ENCODE measurements at places on chromosomes 3 and 15.

DNA sequence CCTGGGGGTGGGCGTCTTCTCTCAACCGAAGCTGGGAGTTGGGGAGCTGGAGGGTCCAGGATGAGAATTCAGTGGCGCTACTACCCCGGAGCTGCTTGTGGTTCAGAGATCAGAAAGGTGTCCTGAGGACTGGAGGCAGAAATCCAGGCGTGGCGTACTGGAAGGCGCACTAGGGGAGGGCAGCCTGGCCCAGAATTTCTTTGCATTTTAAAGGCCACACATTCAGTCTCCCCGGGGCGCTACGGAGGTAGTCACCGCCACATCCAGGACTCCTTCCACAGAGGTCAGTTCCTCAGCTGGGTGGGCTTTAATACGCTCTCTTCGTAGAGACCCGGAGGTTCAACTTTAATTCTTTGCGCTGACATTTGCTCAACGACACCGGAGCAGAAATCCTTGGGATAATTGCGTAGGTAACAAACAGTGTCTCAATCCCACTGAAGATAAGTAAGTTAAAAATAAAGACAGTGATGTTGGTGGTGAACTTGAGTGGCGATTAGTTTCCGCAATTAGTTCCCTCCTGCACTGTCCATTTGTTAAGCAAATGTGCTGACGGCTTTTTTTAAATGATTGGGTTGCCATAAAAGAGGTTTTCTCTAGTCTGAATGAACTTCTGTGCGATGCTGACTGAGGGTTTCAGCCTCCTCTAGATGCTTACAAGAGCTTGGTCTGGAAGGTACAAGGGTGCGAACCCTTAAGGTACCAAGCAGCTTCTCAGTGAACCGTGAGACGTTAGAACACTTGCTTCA, 535 bp downstream of the MCTP2 start:
- DNase-seq = no peak

DNA sequence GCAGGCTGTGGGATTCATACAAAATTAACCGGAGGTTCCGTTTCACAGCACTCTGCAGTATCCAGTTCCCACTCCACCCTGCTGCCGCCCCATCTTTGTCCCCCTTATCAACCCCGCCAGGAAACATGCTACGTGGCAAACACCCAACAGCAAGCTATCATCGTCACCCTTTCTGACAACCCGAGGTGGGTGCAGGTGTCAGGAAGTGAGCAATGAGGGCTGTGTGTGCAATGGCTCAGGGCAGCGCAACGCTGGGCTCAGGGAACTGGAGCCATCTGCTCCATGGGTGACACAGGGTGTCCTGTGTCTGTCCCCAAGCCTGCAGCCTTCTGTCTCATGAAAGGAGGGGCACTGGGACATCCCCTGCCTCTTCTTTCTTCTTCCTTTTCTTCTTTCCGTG, 60.9 kb downstream of the ATP2B2 start:
- DNase-seq = no peak

DNA sequence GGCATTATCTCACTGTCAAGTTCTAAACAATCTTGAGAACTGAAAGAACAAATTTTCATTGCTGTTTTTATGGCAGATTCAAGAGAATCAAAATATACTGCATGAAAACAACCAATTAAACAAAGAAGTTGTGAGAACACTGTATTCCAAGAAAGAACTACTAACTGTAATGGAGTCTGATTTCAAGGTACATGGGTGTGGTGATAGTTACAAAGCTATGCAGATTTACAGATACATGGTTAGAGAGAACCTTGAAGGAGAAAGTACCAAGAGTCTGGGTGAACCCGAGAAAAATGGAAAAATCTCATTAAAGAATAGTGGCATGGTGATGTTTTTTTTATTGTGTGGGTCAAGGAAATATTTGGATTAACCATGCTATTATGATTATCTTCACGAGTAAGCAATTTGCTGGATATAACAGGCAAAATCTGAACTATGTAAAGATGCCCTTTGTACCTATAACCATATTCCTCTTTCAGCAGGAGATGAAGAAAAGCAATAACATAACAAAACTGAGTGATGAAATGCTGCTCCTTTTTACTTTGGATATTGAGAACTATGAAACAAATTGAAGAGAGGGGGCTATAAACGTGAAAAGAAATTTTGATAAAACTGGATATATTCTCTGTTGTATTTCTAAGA, 100.4 kb downstream of the PLSCR2 start:
- no peak for DNase-seq

DNA sequence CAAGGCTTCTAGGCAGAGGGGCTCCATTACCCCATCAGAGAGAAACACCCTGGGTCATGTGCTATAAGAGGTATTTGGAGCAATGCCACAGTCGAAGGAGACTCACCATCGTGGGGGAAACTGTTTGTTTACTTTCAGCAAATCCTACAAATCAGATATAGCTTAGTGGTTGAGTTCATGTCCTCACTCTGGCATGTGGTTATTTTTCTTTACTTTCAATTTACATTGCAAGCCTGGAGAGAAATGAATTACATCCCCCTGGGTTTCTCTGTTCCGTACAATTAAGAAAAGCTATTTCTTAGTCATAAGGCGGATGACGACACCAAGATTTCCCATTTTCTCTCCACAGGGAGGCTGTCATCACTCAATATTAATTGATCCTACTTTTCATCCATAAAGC, 36.9 kb downstream of the RFTN1 start:
- no peak for DNase-seq

GRCh38 chr3:192063570-192063969, 602.6 kb downstream of the PYDC2 start:
- DNase-seq = no peak

DNA sequence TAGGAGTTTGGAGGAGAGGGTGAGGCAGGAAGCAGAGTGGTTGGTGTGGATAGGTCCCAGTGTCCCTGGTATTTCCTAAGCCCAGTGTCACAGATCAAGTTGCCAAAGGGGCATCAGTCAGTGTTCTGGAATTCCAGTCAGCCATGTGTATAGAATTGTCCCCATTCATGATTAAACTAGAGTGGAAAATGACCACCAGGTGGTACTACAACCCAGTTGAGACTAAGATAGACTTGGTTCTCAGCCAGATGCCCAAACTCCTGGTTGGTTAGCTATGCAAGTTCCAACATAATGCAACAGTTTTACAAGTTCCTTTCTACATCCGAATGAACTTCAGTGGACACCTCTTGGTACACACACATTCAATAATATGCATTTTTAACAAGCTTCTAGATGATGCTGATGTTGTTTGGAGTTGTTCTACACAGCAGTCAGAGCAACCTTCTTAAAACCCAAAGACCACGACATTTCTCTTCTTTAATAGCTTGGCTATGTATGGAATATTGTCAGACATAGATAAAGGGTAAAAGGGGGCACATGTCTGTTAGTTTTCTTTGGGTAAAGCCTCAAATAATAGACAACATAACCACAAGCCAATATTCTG, 8.4 kb upstream of the ATR start:
- no peak for DNase-seq

DNA sequence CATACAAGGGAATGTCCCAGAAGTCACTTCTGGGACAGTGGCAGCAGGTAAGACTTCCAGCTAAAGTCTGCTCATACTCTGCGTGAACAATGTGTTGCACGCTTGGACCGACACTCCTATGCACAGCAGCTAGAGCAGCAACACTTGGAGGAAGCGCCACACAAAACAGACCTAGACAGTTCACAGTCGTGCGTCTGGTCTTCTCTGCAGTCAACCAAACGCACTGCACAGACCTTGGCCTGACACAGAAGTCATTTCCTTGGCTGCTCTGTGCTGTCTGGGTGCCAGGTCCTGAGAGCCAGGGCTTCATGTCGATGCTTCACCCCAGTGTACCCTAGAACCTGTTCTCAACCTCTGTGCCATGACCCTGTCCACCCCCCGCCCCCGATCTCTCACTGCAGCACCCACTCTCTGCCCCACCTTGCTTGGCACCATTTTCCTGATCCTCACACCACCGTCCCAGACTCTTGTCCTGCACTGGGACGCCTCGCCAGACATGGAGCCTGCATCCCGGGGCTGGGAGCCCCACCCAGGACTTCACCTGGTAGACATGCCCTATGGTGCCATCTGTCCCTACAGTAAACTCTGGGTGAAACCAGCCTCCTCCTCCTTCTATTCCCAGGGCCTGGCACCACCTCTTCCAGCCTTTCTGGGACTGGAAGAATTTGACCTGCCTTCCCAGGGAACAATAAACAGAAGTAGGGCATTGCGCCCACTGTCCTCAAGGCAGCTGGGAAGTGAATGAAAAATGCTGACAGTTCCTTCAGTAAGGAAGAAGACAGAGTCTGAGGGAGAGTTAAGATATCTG, 3.1 kb downstream of the ATP10A start:
- no peak for DNase-seq

- DNase-seq = no peak
These were observed 211.8 kb downstream of the TP63 start for GRCh38 chr3:189842681-189843602.

- DNase-seq = no peak
These were observed 1056.8 kb downstream of the ROBO2 start for GRCh38 chr3:78096488-78097255.

- no peak for DNase-seq
These were observed 10.0 kb downstream of the TMEM62 start for GRCh38 chr15:43143203-43143941.

DNA sequence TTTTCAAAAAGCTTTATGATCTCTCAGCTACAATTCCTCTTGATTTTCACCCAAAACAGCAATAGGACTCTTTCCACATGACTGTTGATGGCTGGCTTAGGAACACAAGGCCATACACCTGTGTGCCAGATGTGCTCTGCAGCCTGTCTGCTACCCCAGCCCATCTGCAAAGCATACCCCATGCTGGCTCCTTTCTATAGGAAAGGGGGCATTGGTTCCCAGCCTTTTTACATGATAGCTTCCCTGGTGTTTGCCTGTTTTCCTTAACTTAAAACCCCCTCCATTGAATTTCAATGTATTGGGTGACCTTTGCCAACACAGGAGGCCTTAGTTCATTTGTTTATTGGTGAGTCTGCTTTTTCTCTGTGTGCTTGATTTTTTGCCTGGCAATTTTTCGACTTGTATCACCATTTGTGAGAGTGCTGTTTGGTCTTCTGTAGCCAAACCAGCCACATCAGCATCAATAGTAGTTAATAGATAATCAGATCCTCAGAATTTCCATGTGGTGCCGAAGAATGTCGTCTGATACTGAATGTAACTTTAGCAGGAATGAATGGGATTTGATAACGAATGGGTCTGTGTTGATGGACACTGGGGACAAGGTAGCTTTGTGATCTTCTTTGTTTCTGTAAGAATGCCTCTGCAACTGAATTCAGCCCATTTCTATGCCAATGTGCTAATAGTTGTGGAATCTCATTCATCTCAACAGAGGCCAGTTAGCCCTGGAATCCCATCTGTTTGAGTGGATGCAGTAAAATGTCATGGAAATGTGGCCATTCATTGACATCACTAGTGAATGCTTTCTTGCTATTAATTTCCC, 272.2 kb upstream of the RARB start:
- DNase-seq = no peak

Data from T-helper 9 cell (primary cell).